CD4-positive, alpha-beta T cell (primary cell): ENCODE measurements at places on chromosomes 2 and 18.

- H3K36me3 ChIP-seq, result no peaks in the 10 kb centered on the region
- H3K4me1 ChIP-seq, result no peaks in the 10 kb centered on the region
- no peak overlapping the region for H3K4me3 ChIP-seq
- DNase-seq, result no peak
- no peaks in the 10 kb centered on the region for H3K27me3 ChIP-seq
Observed at GRCh38 chr2:16862471-16862870, 196.8 kb upstream of the CYRIA start.

GRCh38 chr2:159606287-159606686 is 10.1 kb downstream of the BAZ2B start:
- H3K4me1 ChIP-seq, result no peaks in the 10 kb centered on the region
- no peak overlapping the region for H3K4me3 ChIP-seq
- H3K27me3 ChIP-seq, result no peaks in the 10 kb centered on the region
- no peak overlapping the region for H3K27ac ChIP-seq
- no peak for DNase-seq

DNA sequence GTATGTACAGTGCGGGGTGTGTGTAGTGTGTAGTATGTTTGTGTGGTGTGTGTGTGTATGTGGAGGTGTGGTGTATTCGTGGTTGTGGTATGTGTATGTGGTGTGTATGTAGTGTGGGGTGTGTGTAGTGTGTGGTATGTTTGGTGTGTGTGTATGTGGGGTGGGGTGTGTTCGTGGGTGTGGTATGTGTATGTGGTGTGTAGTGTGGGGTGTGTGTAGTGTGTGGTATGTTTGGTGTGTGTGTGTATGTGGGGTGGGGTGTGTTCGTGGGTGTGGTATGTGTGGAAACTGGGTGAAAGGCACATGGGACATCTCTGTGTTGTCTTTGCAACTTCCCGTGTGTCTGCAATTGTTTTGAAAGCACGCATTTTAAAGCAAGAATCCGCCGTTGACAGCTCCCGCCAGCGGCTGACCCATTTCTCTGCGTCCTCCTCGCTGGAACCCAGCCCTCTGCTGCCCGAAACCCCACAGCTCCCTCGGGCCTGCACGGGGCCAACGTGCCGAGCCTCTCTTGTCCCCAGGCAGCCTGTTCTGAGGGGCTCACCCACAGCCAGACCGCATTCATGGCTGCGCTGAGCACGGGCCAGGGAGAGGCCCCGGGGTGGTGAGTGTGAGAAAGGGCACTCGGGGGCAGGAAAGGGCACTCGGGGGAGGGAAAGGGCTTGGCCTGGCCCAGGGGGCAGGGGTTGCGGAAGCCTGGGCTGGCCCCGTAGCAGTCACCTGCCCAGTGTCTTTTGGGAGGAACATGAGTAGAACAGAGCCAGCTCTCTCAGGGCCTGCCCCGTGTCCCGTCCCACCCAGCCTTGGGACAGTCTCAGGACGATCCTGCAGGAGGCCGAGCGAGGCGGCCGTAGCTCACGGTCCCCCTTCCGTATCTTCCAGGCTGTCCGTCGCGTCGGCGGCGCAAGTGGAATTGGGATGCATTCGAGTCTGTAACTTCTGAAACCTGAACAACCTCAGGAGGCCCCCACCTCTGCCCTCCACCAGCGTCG is 61.4 kb downstream of the TWIST2 start:
- H3K4me3 ChIP-seq, result no peak overlapping the region
- H3K36me3 ChIP-seq, result no peaks in the 10 kb centered on the region
- no peak overlapping the region for H3K27ac ChIP-seq
- no peaks in the 10 kb centered on the region for H3K4me1 ChIP-seq

DNA sequence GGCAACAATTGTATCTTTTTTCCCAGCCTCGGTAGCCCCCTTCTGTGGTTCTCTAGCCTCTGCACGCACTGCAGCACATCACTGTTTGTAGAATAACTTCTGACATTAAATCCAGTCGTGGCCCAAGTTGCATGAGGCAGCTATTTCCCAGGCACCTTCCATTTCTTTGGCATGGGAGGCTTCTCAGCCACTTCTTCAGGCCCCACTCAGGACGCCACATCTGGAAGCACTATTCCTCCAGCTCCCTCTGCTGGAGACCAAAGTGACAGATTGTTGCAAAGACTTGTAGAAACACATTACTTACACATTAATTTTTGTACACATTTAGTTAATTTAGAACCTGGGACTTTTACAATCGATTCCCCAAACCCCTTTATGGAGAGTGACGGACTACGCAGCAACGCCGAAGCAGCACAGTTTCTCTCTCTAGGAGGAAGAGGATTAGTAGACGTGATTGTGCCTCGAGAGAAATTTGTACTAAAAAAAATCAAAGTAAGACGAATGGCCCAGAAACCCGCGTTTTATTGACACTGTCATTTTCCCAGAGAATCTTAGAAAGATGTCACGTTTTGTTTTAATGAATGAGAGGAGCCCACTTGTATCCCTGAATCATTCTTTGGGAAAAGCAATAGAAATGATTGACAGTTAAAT is 57.8 kb upstream of the RGPD5 start:
- H3K27ac ChIP-seq, result no peak overlapping the region
- H3K4me1 ChIP-seq, result no peaks in the 10 kb centered on the region
- no peaks in the 10 kb centered on the region for H3K36me3 ChIP-seq
- peak; percentile 26 for DNase-seq

- peaks cover 3% of the 10 kb centered on the region for H3K4me1 ChIP-seq
- H3K27me3 ChIP-seq, result no peaks in the 10 kb centered on the region
- no peak overlapping the region for H3K27ac ChIP-seq
- H3K36me3 ChIP-seq, result no peaks in the 10 kb centered on the region
- no peak for DNase-seq
- no peak overlapping the region for H3K4me3 ChIP-seq
Observed at GRCh38 chr2:112938904-112939303, 27.9 kb downstream of the IL37 start.

DNA sequence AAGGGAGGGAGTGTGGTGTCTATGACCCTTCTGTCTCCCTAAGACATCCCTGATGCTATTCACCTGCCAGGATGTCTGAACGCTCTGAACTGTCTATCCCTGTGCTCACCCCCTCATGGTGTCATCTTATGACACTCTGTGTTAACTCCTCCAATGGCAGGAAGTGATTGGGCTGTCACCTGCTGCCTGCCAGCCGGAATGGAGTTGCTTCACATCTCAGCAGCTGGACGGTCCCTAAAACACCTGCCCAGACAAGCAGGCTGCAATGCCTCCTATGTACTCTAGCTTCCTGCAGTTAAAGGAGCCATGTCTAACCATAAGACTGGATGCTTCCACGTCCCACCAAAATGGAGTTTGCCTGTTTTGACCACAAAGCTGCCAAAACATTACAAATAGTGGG is 99.9 kb downstream of the CPO start:
- no peaks in the 10 kb centered on the region for H3K4me1 ChIP-seq
- no peak overlapping the region for H3K27ac ChIP-seq
- no peaks in the 10 kb centered on the region for H3K27me3 ChIP-seq
- no peak for DNase-seq
- no peak overlapping the region for H3K4me3 ChIP-seq

GRCh38 chr2:221896505-221897151 is 324.5 kb upstream of the EPHA4 start:
- no peaks in the 10 kb centered on the region for H3K36me3 ChIP-seq
- no peak for DNase-seq
- H3K27ac ChIP-seq, result no peak overlapping the region

GRCh38 chr2:9744256-9745004 is 98.8 kb upstream of the TAF1B start:
- H3K36me3 ChIP-seq, result no peaks in the 10 kb centered on the region
- H3K4me1 ChIP-seq, result peaks cover 5% of the 10 kb centered on the region
- no peak for DNase-seq
- H3K4me3 ChIP-seq, result no peak overlapping the region
- no peak overlapping the region for H3K27ac ChIP-seq
- H3K27me3 ChIP-seq, result no peaks in the 10 kb centered on the region

DNA sequence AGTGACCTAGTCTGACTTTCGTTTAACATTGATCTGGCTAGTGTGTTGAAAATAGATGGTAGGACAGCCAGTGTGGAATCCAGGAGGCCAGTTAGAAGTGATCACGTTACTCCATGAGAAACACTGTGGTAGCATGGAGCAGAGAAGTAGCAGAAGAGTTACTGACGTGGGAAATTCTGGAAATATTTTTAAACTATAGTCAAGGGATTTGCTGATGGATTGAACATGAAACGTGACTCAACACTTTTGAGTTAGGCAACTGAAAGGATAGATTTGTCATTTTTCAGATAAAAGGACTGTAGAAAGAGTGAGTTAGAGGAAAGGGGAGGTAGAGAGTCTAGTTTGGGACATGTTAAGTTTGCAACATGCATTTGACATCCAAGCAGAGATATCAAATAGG is 130.4 kb downstream of the IRS1 start:
- no peak overlapping the region for H3K27ac ChIP-seq
- H3K4me1 ChIP-seq, result peaks cover 5% of the 10 kb centered on the region
- H3K27me3 ChIP-seq, result no peaks in the 10 kb centered on the region
- H3K36me3 ChIP-seq, result no peaks in the 10 kb centered on the region
- DNase-seq, result no peak

DNA sequence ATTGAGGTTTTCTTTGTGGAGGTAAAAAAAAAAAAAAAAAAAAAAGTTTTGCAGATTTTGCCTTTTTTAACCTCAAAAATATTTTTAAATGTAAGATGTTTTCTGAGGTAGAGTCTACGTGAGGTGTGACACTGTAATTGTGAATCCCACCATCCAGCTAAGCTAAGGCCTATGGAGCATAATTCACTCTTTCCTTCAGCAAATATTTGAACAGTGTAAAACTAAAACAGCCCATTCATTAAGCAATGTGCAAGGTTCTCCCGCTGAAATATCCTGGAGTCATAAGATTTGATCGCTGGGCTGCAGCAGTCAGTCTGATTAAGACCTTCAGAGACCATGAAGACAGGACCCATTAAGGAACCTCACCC is 105.1 kb downstream of the HNRNPLL start:
- H3K4me1 ChIP-seq, result no peaks in the 10 kb centered on the region
- no peaks in the 10 kb centered on the region for H3K27me3 ChIP-seq
- no peak overlapping the region for H3K27ac ChIP-seq
- no peak for DNase-seq
- H3K4me3 ChIP-seq, result no peak overlapping the region
- H3K36me3 ChIP-seq, result no peaks in the 10 kb centered on the region

DNA sequence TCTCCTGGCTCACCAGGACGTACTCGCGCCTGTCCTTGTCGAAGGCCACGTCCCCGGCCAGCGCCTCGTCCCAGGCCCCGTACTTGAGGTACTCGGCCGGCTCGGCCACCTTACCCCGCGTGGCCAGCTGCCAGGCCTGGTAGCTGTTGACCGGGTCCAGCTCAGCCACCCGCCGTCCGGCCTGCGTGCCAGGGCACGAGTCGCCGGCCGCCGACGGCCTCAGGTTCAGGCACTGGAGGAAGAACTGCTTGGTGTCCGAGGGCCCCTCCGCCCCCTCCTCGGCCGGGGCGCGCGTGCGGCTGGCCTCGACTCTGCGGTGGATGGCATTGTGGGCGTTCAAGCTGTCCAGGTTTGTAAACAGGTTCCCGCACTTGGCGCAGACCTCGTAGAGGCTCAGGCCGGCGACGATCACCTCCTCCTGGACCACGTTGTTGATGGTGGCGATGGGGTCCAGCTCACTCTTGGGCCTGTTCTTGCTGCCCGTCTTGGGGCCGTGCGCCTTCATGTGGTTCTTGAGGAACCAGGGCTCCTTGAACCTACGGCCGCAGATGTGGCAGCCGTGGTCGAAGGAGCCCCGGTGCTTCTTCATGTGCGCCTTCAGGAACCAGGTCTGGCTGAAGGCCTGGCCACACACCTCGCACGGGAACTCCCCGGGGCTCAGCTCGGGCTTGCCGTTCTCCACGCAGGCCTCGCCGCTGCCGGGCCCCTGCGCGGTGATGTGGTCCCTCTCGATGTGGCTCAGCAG is 53.2 kb downstream of the ZNF516 start:
- no peak for DNase-seq
- H3K27ac ChIP-seq, result no peak overlapping the region
- no peak overlapping the region for H3K4me3 ChIP-seq
- H3K36me3 ChIP-seq, result peaks cover 3% of the 10 kb centered on the region

DNA sequence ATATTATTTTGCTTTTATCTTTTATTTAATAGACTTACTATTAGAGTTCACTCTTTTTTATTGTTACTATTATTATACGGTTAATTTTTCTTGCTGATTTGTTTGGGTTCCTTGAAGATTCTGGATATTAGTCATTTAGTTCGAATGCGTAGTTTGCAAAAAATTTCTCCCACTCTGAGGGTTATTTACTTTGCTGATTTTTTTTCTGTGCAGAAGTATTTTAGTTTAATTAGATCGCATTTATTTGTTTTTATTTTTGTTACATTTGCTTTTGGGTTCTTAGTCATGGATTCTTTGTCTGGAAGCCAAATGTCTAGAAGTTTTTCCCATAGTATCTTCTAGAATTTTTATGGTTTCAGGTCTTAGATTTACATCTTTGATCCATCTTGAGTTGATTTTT is 585.2 kb downstream of the CPS1 start:
- H3K36me3 ChIP-seq, result no peaks in the 10 kb centered on the region
- no peak overlapping the region for H3K4me3 ChIP-seq
- no peaks in the 10 kb centered on the region for H3K4me1 ChIP-seq
- DNase-seq, result no peak

- no peaks in the 10 kb centered on the region for H3K27me3 ChIP-seq
- no peak for DNase-seq
- no peak overlapping the region for H3K4me3 ChIP-seq
Observed at GRCh38 chr2:228469721-228470120, 288.2 kb upstream of the SPHKAP start.

DNA sequence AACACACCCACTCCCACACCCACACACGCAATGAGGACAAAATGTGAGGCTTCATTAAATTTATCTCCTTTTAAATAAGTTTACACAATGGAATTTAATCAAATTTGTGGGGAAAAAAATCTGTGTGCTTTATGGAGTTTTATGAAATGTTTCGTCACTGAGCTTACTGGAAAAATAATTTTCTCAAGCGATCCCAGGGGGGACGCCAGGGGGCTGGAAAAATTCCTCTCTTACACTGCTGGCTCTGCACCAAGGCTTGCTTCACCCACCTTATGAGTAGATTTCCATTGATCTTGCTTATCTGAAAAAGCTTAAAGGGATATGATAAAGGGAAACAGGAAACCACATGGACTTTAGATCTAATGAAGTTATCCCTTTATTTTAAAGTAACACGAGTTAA is 95.5 kb downstream of the CABYR start:
- no peaks in the 10 kb centered on the region for H3K4me1 ChIP-seq

GRCh38 chr2:208189069-208189809 is 591 bp downstream of the C2orf80 start:
- H3K27ac ChIP-seq, result no peak overlapping the region
- no peaks in the 10 kb centered on the region for H3K36me3 ChIP-seq
- no peaks in the 10 kb centered on the region for H3K4me1 ChIP-seq
- H3K27me3 ChIP-seq, result no peaks in the 10 kb centered on the region

DNA sequence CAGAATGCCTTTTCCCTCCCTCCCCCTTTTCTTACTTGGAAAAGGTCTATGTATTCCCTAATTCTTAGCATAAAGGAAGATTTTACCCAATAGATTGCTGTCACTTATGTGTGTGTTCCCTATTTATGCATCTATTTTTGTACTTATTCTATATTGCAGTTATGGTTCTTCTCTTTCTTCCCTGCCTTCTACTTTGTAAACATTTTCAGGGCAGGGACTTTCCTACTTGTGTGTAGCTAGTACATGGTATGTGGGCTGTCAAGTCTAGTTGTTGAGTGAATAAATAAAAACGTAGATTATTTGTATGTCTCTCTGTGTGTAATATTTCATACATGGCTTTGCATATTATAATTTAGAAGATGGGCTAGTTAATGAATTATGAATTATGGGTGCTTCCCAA is 45.3 kb downstream of the PSMD14 start:
- no peak overlapping the region for H3K4me3 ChIP-seq
- no peaks in the 10 kb centered on the region for H3K27me3 ChIP-seq
- H3K36me3 ChIP-seq, result no peaks in the 10 kb centered on the region
- H3K27ac ChIP-seq, result no peak overlapping the region
- no peaks in the 10 kb centered on the region for H3K4me1 ChIP-seq
